ENCODE measurements at places on chromosomes 11 and 22.

DNA sequence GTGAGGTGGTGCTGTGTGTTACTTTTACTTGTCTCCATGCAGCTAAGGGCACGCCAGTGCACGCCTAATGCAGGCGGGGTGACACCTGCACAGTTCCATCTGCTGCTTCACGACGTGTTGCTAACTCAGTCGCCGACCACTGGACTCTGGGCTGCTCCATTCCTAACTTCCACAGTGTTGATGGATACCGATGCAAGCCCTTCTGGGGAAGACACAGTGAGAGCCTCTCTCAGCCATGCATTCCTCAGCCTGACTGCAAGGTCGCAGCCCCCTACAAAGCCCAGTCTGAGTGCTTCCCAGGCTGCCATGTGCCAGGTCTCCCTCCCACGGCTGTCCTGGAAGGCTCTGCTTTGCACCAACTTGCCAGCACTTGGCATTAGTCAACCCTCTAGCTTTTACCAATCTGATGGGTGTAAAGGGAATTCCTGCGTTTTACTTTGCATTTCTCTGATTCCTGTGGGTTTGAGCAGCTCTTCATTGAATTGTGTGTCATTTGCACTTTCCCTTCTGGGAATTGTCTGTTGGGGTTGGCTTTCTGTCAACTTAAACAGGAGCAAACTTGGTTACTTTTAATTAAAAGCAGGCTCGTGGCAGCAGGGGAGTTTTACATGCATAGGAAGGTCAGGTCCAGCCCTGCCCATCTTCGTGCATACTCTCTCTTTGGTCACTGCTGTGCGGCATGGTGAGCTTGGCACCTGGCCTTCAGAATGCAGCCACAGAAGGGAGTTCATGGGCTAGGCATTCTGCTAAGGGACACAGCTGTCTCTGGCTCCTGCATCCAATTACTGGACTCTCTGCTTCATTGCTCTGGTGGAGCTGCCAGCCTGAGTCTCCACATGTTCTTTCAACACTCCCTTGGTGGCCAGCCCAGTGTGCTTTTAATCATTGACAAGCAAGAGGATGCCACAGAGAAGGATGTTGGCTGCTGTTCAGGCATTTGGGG, 34.6 kb upstream of the SHANK2 start:
- peak; percentile 92 for DNase-seq

DNA sequence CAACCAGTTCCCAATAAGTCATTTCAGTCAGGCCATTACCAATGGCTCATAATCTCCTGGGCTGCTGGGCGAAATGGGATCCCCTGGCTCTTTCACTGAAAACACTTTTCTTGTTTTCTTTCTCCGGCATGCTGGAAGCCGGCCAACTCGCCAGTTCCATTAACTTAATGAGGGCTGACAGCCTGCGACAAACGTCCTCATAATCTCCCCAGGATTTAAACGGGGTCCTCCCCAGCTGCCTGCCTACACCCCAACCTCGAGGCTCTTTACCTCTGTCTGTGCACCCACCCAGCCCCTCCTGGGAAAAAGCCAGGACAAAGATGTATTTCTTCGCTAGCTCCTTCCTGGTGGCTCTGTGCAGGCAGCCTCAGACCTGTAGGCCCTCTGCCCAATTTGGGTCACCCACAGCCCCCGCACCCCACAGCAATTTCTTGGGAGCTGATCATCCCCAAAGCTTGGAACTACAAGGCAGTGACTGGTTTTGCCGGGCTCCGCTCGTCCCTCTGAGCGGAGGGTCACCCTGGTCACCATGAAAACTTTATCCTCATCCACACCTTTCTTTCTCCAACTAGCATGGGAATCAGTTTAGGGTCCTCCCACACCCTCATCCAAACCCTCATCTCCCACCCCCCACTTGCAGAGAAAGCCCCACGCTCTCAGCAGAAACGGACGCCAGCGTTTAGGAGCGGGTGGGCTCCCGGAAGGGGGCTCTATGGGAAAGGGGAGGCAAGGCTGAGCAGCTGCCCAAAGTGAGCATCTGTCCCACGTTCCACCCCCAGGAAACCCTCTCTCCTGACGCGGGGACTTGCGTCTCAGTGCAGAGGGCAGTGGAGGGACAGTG, 51.1 kb upstream of the KCNQ1OT1 start:
- no peak for DNase-seq

GRCh38 chr11:128904656-128905344, 13.6 kb downstream of the KCNJ5 start:
- peak; percentile 42 for DNase-seq

DNA sequence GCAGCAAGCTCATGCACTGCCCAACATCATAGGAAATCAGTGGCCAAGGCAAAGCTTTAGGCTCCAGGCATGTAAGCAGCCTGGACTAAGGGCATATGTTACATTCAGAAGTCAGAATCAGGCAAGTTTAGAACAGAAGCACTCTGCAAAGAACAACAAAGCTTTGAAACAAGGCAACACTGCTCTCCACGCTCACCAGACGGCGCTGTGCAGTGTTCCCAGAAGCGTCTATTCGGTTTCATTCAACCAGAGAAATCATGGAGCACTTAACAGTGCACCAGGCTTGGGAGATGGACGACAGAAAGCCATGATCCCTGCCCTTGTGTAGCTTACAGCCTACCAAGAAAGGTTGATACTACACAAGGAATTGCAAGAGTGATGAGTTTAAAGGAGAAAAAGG, 555.8 kb downstream of the BUD13 start:
- no peak for DNase-seq

DNA sequence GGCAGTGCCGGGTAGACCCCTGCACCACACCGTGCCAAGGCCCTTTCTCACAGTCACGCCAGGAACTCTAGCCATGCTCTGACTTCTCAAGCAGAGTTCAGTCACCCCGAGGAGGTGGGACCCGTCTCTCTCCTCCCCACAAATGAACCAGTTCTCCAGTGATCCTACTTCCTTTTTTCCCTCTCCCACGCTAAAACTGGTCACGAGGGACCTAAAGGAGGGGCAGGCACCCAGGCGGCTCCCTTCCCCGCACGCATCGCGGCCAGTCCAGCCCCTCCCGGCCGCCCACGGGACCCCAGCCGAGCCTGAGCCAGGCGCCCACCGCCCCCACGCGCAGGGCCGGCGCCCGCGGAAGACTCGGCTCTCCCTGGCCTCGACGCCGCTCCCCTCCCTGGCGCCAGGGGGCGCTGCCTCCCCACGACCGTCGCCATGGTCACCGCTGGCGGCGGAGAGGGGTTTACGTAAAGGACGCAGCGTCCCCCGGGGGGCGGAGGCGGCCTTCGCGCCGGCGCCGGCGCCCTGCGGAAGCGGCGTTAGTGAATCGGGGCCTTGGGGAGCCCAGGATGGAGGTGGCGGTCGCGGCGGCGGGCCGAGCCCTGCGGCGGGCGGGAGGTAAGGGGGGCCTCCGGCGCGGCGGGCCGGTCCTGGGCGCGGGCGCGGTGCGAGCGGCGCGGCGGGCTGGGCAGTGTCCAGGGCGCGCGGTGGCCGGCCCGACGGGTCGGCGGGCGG, at the start of gene DAGLA:
TSS of gene DAGLA (plus strand) at position 499 of the 729 bp plus-strand sequence. CDS start 39,765 bp downstream, outside the sequence.
- no peak for DNase-seq

DNA sequence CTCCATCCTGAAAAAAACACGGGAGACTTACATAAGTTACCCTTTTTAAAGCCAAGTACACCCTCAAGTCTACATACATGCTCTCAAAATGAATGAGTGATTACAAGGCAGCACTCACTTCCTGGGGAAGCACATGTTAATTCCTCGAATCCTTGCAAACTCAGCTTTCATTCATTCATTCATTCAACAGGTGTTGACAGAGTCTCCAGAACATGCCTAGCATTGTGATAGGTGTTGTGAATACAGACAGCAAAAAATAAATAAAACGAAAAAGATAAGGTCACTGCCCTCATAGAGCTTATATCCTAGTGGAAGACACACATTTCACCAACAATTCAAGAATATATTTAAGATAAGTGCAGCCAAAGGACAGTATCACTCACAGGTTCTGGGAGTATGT, 19.7 kb downstream of the MPPED2 start:
- DNase-seq, result no peak

- no peak for DNase-seq
Observed at GRCh38 chr11:14270690-14271542, 88.1 kb downstream of the RRAS2 start.

DNA sequence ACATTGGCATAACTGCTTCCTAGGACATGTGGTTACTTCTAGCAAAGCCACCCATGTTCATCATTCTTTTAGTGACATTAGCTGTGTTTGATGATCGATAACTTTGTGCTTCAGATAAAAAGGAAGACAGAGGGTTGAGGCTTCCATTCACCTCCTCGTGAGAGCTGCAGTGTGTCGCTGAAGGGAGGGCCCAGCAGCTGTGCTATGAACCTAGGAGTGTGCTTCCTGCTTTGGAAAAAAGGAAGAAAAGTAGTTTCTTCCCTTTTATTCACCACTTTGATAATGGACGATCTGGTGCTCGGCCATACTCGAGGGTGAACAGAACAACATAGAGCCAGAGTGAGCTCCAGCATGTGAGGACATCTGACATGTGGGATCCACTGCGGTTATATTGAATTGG, 6.1 kb upstream of the RFPL2 start:
- DNase-seq, result no peak

DNA sequence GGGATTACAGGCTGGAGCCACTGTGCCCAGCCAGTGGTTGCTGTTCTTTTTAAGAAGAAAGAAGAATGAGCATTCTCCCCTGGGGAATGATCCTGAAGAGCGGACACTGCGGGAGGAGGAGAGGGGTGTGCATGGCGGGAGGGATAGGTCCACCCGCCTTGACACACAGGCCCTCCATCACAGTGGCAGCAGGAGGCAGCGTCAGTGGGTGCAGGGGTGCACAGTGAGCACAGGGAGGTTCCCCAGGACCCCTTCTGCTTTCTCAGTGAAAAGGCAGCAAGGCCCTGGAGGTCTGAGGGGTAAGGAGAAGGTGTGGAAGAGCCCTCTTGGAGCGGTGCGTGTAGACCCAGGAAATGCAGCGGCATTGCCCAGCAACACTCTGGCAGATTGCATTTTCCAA, 28.9 kb upstream of the CBX7 start:
- DNase-seq, result no peak

- no peak for DNase-seq
Observed at GRCh38 chr11:45919806-45920530, 2.3 kb upstream of the PEX16 start.

DNA sequence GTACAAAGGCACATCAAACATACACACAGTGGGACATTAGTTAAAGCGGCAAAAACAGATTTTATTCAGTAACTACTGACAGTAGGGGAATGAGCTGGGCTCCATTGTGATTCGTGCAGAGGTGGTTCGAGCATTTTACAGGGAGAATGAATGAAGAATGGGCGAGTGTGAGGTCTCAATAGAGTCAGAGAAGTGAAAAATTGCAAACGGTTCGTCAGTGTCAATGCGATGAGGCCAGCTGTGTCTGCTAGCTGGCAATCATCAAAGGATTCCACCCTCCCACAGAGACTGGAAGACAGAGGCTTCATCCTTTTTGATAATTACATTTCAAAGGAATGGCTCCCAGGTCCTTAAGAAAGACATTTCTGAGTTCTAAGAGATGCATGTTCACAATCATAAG, 17.4 kb downstream of the OR4D9 start:
- DNase-seq, result no peak

DNA sequence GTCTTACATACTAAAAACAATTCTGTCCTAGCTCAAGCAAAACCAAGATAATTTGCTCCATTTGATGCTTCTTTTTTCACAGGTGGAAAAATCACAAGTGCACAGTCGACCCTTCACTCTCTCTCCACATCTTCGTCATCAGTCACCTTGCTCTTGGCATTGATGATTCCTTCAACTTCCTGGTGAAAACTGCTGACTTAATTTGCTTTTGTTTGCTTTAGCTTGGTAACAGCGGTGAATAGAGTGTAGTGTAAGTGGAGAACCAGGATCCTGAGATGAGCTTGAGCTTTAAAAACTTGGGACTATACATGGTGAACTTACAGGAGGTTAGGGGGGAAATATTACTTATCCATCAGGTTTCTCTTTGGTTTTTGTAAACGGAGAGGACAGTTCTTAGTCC, 331.1 kb upstream of the ARHGAP42 start:
- DNase-seq, result no peak

Data from foreskin keratinocyte (primary cell).